ENCODE measurements at places on chromosomes 11 and 22.

DNA sequence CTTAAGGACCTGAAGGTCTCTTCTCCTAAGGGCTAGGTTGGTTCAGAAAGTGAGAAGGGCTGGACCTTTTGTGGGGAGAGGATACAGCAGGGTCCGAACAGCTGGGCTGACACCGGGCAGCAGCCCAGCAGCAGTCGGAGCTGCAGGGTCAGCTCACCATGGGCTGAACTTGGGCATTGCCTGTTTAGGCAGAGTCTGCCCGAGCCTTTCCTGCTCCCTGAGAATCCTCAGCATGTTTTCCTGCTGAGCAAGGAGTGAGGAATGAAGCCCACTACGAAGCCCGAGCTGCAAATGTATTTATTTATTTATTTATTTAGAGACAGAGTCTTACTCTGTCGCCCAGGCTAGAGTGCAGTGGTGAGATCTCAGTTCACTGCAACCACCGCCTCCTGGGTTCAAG lies 83.9 kb downstream of the PTPRJ start:
- no peak for DNase-seq

- DNase-seq: peak; percentile 11
These were observed 65.0 kb downstream of the SFI1 start for GRCh38 chr22:31561238-31561887.

GRCh38 chr11:109590782-109591181 lies 168.8 kb downstream of the C11orf87 start:
- no peak for DNase-seq

DNA sequence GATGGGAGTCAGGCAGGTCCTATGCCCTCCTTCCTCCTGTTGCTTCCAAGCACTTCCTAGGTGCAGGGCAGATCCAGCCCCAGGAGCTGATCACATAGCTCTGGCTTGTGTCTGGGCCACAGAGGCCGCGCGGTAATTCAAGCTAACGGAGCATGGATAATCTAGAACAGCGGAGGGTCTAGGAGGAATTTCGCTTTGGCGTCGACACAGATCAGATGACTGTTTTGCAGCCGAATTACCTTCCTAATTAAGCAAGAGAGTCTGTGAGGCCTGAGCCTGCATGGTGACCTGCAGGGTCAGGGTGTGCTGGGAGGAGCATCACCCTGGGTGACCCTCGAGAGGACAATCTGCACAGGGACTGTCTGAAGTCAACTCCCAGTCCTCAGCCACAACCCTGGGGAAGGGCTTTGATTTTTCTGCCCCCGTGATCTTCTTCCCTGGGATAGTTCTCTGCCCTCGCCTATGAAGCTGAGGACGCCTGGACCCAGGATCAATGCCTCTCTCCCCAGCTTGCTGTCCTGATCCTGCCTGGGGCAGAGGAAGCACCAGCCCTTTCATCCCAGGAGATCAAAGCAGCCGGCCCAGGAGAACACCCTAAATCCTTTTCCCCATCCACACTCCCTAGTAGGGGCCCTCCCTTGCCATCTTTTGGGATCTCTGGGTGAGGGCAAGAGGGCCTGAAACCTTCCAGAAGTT lies 11.0 kb downstream of the NECTIN1 start:
- DNase-seq: no peak

DNA sequence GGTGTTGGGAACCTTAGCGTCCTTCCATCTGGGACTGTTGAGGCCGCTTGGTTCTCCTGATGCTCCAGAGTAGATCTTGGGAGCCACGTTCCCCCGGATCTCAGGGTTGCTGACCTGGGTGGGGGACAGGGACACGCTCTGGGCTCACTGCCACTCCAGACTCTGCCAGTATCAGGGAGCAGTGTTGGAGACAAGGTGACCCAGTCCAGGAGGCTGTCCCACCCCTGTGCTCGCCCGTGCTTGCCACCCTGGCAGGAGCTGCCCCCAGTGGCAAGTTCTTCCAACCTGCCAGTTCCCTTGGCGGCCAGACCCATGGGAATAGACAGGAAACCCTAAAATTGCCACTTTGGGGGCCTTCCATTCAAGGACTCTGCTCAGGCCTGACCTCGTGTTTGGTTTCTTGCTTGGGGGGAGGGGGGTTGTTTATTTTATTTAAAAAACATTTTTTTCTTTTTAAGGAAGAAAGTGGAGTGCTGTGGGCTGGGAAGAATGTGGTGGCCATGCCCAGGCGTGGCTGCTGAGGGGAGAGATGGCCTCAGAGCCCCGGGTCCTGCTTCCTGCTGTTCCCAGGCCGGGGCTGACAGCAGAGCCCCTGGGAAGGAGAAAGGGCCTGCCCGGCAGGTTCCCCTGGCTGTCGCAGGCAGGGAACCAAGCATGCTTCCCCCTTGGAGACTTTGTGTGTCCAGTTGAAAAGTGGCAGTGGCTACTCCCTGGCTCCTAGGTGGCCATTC lies 7.2 kb downstream of the GRK2 start:
- DNase-seq: no peak

GRCh38 chr11:61627850-61628661 lies 47.2 kb upstream of the SYT7 start:
- no peak for DNase-seq

GRCh38 chr11:10023212-10023611 lies 270.8 kb downstream of the SBF2 start:
- no peak for DNase-seq

DNA sequence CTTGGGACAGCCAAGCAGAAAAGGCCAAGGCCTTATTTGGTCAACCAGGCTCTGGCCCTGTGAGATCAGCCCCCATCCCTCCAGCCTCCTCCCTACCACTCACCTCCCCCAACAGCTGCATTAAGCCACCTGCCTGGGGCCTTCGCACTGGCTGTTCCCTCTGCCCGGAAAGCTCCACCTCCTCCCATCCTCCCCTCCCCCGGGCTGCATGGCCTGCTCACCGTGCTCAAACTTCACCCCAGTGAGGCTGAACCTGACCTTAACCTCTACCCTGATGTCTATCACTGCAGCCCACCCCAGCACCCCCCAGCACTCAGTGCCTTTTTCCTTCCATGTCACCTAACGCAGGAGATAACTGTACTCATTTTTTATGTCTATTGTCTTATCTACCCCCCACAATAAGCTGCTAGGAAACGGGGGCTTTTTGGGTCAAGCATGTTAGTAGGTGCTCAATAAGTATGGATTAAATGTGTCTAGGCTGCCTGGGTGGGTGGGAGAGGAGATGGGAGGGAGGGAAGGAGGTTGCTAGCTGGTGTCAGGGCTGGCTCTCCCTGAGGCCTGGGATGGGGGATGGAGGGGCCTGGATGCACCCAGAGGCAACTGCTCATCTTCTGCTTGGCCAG lies 912 bp downstream of the PTPRCAP start:
- DNase-seq: peak; percentile 35

- DNase-seq: no peak
These were observed 2.9 kb downstream of the BCR start for GRCh38 chr22:23183061-23183698.

DNA sequence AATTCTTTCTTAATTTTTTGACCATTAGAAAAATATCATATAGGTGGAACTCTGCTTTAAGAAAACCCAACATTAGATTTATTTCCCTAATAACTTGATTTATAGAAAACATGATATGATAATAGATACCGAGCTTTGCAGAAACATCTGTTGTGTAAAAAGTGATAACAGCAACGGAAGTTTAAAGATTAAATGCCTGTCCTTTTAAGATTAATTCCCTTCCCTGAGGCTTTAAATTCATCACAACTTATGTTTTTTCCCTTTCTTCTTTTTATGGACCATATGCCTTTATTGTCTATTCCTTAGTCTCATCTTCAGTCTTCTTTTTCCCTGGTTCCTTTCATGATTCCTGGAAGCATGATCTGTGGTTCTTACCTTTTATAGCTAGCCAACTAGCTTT lies 1.9 kb downstream of the USP47 start:
- no peak for DNase-seq

GRCh38 chr11:121109916-121110586 lies 9.0 kb downstream of the TECTA start:
- no peak for DNase-seq

DNA sequence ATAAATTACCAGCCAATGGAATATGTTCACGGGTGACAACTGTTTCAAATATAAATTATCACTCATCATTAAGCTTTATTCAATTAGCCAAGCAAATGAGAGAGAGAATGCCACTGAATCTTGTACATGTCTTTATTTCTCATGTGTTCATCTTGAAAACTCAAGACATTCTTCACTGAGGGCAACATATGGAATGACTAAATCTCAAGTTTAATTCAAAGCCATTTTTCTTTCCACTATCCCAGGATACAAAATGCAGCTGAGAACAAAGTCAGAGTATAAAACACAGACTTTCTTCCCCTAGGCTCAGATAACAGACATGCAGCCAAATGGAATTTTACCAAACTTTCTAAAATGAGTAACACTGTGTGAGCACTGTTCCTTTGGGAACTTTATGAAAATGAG lies 12.1 kb upstream of the BBOX1 start:
- no peak for DNase-seq

GRCh38 chr22:44365832-44366231 lies 53.1 kb upstream of the SHISAL1 start:
- no peak for DNase-seq

DNA sequence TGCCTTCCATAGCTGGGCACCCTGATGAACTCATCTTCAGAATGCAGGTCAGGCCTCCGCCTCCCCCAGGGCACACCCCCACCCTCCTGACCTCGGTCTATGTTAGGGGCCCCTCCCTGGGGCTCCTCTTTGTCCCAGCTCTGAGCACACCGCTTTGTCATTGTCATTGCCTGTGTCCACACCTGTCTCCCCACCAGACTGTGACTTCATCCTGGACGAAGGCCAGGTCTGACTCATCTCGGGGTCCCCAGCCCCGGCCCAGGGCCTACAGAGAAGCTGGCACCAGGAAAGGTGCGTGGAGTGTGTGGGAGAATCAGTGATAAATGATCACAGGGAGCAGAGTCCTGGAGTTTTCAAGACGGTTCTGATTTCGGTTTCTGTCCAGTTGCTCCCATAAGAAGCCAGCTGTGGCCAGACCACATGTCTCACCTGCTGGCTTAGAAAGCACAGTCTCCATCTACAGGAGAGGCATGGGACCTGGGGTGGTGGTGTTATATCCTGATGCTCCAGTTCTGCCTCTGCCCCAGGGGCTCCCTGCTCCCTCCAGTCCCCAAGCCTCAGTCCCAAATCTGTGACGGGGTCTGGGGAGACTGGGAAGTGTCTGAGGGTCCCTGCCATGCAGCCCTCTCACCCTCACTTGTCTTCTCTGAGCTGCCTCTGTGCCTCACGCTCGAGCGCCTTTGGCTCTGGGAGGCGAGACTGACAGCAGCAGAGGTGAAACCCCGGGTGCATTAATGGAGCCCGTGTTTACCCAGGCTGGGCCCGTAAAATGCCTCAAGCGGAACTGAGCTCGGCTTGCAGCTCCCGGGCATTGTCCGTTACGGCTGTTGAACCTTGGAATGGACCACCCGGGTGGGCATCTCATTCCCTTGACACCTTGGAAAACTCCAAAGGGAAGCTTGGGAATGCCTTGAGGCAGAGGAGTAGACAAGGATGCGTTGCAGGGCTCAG lies 85.5 kb upstream of the WNT11 start:
- DNase-seq: no peak

GRCh38 chr22:47647181-47647580 lies 884.7 kb downstream of the TBC1D22A start:
- DNase-seq: no peak

DNA sequence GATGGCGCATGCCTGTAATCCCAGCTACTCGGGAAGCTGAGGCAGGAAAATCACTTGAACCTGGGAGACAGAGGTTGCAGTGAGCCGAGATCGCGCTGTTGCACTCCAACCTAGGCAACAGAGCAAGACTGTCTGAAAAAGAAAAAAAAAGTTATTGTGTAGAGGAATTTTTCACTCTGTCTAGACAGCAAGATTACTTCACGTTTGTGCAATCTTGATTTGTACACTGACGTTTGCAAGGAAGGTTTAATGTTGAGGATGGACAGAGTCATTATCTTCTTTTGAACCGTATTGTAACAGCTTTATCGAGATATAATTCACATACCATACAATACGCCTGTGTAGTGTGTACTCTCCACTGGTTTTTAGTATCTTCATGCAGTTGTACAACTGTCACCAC lies 3.7 kb downstream of the CTTN start:
- DNase-seq: no peak

DNA sequence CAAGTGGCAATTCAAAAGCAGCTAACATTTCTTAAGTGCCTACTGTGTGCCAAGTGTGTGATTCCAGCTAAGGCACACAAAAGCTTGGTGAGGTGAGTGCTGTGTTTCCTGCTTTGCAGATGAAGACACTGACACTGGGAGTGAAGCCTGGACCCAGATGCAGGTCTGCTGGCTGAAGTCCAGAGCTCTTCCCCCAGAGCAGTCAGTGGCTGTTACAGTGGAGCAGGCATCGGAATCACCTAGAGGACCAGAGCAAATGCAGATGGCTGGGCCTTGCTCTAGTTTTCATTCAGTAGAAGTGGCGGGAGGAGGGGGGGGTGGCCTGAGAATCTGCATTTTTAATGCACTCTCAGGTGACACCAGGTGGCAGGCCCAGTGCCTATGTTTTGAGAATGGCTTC lies 342.3 kb downstream of the CADM1 start:
- no peak for DNase-seq

- no peak for DNase-seq
These were observed 69.0 kb upstream of the FAM181B start for GRCh38 chr11:82802710-82803109.

DNA sequence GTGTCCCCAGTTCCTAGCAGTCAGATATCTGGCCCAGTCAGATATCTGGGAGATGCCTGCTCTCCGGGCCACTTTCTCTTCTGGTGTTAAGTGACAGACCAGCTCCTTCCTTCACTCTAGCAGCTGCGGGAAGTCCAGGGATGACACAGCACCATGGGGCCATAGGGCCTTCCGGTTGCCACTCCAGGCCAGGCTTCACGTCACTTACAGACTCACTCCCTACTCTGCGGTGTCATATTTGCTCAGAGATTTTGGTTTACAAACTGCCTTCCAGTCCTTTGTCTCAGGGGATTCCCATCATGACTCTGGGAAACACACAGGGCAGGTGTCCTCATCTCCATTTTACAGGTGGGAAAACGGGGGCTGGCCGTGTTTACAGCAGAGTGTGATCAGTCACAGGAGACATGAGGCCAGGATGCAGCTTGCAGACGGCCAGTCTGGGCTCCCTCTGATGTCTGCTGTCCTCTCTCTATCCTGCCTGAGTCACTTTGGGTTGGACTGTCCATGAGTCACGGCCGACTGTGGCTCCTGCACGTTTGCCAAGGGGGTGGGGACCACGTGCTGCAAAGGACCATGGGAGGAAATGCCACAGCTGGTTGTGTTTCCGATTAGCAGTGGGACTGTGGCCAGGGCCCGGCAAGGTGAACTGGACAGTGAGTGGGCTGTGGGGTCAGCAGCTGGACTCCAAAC lies 8.2 kb upstream of the TBC1D22A start:
- DNase-seq: no peak

All from stimulated activated CD8-positive, alpha-beta memory T cell treated with anti-CD3 and anti-CD28 coated beads, Interleukin-4, amount 100 ng/mL, for 1 hour (primary cell).